ENCODE measurements at places on chromosomes 16 and 17. TPM values are rescaled to one million over a fixed set of nuclear protein-coding genes. Genes with fewer than 3 reads are reported as not detected.

The IL17C gene
- not detected for total RNA-seq

The FA2H gene
- 122 TPM for total RNA-seq

The SMIM36 gene
- total RNA-seq: not detected

The MTMR4 gene
- total RNA-seq: 28.2 TPM

The BCL6B gene
- total RNA-seq: not detected

The CMTM2 gene
- 0.95 TPM for total RNA-seq

The TBC1D3C gene
- total RNA-seq: not detected

All from Calu3 (cell line).